D721Med (cell line): ENCODE measurements at places on chromosomes 6 and 20.

DNA sequence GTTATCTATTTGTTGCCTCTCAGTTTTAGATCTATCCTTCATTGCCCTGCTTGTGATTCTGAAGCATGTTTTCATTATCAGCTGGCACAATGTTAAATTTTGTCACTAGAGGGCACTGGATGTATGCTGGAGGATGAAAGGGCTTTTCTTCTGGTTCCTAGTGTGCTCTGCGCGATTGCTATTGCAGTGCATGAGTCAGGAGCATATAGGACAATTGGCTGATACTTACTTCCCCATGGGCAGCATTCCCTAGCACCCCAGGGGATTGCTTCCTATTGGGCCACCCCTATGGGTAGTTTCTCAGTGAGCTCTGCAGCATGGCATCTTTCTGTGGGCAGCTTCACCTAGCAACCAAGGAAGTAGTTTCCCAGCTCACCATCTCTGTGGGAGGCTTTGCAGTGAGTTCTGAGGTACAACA lies 280.3 kb upstream of the SYNCRIP start:
- DNase-seq, result no peak

DNA sequence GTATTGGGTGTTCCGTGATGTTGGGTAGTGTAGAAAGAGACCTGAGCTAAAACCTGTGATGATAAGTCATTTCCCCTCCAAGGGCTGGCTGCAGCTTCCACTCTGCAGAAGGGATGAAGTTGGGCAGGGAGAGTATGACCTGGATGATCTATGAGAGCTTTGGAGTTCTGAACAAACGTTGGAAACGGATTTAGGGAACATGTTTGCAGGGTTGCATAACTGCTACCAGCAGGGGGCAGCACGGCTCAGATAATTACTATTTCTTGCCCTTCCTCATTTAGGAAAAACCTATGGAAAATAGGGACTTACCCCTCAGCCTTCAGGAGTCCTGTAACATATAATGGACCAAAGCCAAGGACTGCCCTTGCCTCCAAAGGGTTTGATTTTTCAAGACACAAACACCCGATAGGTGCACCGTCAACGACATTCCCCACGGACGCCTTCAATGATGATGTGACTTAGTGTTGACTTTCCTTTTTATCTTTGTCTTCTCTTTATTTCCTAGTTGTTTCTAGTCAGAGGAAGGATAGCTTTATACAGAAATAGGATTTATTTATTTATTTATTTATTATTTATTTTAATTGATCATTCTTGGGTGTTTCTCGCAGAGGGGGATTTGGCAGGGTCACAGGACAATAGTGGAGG lies 164.9 kb upstream of the SASH1 start:
- DNase-seq, result no peak

- no peak for DNase-seq
Observed at GRCh38 chr20:63696306-63696627, 185 bp upstream of the TNFRSF6B start.

DNA sequence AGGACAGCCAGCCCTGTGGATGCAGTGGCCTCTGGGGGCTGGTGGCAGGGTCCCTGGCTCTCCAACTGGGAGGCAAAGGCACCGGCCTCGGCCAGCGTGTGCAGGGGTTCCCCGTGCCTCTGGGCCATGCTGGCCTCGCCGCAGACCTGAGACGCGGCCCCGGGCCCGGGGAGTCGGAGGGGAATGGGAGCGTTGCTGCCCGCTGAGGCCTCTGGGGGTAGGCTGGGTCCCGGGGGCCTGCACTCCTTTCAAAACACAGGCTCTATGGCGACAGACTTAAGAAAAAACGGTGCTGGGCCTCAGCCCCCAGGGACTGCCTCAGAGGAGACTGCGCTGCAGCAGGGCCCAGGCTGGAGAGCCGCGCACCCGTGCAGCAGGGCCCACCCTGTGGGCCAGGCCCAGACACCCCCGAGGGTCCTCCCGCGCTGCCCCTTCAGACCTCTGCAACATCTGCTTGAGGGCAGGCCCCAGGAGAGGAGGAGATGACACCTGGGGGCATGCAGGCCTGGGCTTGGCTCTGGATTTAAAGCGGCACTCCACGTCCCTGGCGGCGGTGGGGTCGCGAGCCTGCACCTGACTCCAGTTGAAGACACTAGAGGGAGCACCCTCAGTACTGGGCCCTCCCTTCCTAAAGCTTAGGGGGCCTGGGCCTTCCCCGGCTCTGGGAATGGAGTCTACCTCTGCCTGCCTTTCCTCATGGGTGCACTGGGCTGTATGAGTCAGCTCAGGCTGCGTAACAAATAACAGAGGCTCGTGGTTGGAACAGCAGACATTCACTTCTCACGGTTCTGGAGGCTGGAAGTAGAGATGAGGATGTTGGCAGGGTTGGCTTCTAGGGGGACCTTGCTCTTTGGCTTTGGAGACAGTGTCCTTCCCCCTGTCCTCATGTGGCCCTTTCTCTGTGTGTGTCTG lies 117.4 kb upstream of the RPS6KA2 start:
- no peak for DNase-seq

DNA sequence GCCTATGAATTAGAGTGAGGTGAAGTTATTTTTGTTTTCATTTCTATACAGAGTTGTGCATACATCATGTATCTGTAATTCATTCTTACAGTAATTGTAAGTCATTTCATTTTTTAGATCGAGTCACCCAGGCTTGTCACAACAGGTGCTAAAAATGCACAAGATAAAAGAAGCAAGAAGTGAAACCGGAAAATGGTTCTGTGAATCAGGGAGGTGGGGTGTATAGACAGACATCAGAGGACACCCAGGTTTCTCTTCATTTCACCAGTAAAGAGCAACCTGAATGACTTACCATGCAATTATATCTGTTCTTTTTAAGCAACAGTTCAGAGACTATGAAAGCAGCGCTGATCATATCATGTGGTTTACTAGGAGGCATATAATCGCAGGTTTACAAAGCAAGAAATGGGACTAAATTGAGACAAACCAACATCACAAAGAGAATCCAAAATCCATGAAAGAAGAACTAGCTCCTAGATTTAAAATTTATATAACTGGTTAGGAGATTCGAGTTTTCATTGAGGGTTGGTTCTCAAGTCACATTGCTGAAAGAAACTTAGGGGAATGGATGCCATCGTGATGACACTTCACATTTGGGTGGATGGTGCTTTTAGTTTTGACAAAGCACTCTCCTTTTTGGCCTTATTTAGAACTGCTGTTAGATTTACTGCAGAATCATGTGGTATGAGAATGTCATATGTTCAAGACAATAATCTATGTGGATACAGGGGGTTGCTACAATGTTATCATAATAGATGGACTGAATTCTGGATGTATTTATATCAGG lies 27.9 kb upstream of the TBC1D7 start:
- no peak for DNase-seq

GRCh38 chr20:10670501-10671220 lies 3.1 kb downstream of the JAG1 start:
- DNase-seq, result no peak

- no peak for DNase-seq
Observed at GRCh38 chr20:23143098-23143497, 57.0 kb upstream of the CD93 start.

- no peak for DNase-seq
Observed at GRCh38 chr20:5557123-5557522, 193.1 kb upstream of the SHLD1 start.

DNA sequence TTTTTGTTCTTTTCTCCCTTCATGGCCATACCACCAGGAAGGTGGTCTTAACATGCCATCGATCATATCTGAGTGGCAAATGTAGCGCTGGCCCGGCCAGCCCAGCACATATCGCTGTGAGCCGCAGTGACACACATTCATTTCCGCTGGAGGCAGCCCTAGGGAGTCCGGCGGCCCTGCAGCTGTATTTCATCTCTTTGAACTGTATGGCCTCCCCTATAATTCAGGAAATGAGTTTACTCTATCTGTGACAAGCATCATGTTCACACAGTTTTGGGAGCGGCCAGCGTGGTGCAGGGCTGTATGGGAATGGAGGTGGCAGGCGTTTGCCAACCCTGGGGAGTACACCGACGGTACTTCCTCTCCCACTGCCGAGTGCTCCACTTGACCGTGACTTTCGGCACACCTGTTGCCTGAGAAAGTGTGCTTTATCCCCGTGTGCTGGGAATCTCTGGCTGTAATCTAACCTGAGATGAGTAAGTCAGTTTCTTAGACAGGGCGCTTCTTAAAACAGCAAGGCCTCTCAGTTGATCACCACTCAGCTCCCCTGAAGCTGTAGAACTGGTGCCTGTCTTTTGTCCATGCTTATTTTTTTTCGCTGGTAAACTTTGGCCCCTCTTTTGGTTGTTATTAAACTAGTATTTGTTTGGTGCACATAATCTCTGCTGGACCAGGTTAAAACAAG lies 257.1 kb upstream of the TAB2 start:
- DNase-seq, result no peak

DNA sequence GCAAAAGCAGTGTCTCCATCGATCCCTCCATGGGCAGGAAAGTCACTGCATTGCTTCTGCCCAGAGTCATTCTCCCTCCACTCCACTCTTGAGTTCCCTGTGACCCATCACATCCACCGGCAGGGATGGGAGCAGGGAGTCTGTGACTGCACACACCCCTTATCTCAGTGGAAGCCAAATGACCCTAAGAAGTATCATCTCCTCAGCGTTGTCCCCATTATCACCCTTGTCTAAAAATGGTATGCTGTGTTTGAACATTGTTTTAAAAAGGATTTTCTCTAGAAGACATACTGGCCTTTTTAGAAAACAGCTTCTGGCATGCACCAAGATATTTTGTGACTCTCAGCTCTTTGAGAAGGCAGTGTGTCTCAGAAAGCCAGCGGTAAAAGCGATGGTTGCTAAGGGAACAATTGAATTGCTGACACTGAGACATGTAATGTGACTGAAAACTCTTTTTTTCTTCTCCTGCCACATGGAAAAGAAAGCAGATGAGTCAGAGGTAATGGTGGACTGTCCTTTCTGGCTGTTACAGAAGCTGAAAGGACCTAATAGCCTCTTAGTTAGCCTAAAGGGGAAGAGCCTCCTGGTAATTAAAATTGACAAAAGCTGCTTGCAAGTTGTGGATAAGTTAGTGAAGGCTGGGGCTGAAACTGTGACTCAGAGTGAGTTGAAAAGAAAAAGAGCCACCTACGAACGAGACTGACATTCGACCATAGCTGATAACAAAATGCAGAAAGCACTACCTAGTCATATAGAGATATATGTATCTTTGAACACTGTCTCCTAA lies 120.5 kb downstream of the MAP3K7 start:
- no peak for DNase-seq

GRCh38 chr6:34207695-34208443 lies 28.8 kb upstream of the HMGA1 start:
- no peak for DNase-seq

GRCh38 chr6:105019285-105019684 lies 62.4 kb downstream of the LIN28B start:
- no peak for DNase-seq

DNA sequence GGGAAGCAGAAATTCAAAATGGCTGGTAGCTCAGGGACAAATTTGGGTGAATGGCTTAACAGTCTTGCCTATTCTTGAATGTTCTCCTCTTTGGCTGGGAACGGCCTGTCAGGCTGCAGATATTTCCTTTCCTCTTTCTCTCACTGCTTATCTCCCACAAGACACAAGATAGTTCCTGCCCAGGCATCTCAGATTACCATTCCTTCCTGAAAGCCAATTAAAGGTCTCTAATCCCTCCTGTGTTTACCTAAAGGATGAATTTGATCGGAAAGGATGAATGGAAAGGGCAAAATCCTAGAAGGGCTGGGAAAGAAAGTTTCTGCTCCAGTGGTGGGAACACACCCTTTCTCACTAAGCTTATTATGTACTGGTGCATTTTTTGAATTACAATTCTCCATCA lies 95.9 kb upstream of the JAG1 start:
- DNase-seq, result peak; percentile 12

- no peak for DNase-seq
Observed at GRCh38 chr6:32110632-32111031, 1.5 kb upstream of the TNXB start.
